ENCODE measurements at places on chromosomes 5 and 9. TPM values are rescaled to one million over a fixed set of nuclear protein-coding genes. Genes with fewer than 3 reads are reported as not detected.

The DRD1 gene
- not detected for total RNA-seq

The GABRA6 gene
- not detected for total RNA-seq

The WNT8A gene
- total RNA-seq, result not detected

The ECSCR gene
- 1.8 TPM for total RNA-seq

The PCDHA4 gene
- 1.9 TPM for total RNA-seq

The LNPEP gene
- total RNA-seq, result 25.8 TPM

The SLC46A2 gene
- not detected for total RNA-seq
